Daoy (cell line): ENCODE measurements at places on chromosomes 13 and 19.

DNA sequence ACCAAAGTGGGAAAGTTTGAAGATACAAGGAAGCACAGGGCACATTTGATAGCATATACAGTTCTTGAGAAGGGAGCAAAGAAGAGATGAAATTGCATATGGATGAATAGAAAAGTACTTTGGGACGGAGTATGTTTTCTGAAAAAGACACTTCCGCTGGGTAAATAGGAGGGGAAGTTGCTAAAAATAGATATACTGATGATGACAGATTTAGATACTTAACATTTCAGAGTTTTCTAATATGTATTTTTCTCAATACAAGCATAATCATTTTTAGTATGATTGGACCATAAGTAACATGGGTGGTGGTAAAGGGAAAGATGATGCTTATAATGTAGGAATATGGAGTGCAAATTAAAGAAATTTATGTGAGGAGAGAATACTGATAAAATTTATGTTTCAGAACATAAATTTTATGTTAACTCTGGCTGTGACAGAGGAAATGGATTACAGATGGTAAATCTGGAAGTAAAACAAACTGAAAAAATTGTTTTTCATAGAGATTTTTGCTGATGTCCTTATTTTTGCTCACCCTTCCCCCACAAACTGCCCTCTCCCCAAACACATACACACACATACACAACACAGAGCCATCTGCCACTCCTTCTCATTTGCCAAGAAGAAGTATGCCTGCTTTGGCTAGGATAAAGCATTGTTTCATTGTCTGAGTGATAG, 583.9 kb upstream of the MIR17HG start:
- no peak for DNase-seq

DNA sequence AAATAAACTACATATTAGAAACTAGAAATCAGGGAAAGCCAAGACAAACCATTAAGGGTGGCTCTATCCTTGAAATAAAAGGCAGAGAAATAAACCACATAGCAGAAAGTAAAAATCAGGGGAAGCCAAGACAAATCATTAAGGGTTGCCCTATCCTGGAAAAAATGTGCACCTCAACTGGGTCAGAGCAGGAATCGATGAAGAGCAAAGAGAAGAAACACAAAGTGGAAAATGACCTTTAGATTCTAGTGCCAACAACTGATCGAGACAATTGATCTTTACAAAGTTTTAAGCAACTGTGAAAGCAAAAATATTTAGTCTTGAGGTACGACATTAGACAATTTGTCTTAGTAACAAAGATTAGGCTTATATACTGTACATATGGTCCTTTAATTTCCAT, 26.6 kb downstream of the KLF12 start:
- no peak for DNase-seq

GRCh38 chr13:77860507-77860981, 58.1 kb downstream of the EDNRB start:
- DNase-seq: no peak

- DNase-seq: no peak
These were observed 98.3 kb upstream of the UQCRFS1 start for GRCh38 chr19:29311191-29311790.

DNA sequence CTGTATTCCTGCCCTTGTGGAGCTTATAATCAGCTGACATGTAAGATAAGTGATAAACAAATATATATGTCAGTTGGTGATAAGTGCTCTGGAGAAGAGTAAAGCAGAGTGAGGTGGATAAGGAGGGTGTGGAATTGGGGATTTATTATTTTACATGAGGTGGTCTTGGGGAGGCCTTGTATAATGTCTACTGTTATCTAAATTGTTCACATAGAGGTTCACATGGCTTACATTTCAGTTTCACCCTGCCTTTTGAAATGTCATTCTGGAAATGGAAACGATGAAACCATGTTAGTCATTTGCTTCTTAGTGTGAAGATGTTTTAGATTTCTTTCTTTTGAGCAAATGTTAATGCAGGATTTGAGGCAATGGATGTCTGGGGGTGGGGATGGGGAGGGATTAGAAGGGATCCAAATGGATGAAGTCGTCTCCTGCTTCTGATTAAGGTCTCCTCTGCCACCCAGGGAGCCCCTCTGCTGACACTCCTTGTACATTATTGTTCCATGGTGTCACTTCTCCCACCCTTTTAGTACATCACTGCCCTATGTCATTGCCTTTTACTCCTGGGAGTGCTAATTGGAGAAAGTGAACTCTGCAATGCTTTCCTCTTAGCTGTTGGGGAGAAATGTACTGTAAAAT, 14.0 kb downstream of the B3GLCT start:
- DNase-seq: no peak

DNA sequence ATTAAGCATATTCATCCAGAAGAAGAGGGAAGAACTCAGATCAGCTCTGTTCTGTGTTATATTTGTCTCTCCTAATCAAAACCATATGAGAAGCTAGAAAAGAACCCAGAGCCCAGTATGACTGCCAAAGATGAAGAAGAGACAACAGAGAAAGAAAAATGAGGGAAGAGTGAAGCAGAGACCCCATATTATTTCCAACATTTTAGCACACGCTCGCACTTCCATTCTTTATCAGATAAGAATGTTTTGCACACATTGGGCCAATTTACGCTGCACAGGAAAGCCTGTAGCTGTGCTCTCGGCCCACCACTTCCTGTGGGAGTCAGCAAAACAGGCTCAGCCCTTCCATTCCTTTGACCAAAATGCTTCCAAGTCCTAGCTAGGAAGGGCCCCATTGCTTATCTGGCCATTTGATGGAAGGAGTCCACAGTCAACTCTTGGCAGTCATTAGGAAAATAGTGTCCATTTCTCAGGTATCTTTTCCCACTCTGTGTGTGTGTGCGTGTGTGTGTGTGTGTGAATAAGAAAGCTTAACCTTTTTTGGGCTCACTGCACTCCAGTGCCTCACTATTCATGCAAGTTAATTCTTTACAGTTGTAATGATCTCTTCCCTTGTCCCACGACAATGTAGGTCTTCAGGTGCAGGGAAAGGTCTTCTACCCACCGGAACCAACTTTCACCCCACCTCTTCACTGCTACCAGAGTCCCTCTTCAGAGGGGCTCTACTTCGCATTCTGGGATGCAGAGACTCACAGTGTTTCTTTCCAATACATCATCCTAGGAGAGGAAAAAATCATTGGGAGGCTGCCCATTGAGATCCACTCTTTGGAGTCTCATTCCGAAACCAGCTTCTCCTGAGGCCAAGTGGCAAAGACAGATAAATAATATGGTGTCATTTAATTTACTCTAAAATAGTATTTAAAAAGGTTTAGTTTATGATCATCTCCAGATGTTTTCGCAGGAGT, 237.5 kb downstream of the COG6 start:
- no peak for DNase-seq

- DNase-seq: no peak
These were observed 4.3 kb upstream of the ZDHHC20 start for GRCh38 chr13:21463424-21463823.

- no peak for DNase-seq
These were observed 70.5 kb downstream of the IRS2 start for GRCh38 chr13:109715902-109716301.

DNA sequence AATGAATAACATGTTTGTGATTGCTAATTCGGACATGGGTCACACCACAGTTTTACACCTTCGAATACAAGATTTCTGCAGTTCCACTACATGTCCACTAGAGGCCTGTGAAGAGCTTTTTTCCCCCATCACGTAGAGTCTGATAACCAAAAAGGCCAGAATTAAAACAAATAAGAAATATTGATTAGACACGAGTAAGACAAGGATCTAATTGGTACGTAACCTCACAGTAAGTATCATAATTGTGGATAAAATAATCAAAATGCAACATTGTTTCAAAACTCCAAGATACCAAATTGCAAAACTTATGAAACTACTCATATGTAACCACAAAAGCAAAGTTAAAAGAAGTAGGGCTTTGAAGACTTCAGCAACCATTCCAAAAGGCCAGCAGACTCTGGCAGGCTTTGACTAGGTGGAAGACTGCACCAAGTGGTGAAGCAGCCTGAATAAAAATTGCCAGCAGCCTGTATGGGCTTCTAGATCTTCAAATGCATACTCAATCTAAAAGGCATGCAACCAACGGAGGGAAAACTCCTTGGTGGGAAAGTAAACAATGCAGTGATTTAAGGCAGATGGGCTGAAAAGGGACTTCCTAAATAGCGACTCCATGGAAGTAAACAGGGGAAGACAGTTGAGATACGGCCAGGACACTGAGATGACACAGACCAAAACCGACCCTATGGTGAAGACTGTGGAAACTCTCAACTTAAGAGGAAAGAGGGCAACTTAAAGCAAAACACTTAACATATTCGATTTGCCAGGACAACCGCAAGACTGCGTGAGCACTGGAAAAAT, 56.7 kb downstream of the STARD13 start:
- peak; percentile 44 for DNase-seq

- peak; percentile 46 for DNase-seq
These were observed 135.1 kb upstream of the FRY start for GRCh38 chr13:31896427-31896826.

- peak; percentile 70 for DNase-seq
These were observed 7.1 kb downstream of the LIPE start for GRCh38 chr19:42420055-42420544.

DNA sequence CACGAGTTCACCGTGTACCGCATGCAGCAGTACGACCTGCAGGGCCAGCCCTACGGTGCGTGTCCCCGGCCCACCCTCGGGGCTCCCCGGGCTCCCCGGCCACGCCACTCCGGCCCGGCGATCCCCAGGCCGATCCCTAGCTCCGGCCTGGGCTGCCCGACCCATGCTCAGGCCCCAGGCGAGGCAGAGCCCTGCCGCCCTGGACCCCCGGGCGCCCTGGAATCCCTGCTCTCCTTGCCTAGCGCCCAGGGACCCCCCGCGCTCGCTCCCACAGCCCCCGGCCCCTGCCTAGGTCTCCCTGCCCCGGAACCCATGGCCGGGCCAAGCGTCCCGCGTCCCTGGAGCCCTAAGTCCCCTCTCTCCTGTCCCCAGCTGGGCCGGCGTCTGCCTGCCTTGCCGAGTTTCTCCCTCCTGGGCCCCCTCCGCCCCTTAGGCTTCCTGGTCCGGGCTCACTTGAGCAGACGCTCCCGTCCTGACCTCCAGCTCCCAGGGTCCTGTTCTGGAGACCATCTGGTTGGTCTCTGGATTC, 494 bp downstream of the NCLN start:
- DNase-seq: no peak

DNA sequence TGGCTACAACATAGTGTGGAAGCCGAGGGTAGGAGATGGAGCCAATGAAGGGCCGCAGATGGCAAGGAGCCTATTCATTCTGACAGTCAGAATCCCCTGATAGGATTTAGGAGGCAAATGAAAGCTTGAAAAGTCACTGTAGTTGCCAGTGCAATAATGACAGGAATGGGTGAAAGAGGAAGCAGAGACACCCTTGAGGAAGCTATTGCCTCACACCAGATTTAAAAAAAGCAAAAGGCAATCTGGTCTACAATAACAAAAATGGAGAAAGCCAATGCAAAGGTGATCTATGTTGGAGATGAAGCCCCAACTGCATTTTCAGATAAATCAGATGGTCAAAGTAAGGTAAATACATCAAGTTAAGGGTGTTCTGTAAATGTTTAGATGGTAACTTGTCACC, 158.5 kb downstream of the TUBA3C start:
- no peak for DNase-seq

DNA sequence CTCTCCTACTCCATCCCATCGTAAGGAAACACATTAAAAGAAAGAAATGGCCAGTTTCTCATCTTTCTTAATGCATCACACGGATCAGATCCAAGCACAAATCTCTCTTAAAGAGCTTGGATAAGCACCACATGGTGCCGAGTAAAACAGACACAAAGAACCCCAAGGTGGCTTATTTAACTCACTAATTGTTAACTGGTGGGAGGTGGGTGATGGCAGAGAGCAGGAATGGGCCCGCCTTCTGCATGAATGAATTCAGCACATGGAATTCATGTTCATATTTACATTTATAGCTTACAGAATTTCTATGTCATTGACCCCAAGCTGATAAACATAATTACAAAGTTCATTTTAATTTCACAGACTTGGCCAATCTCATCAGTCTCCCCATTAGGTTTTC, 89.9 kb downstream of the MZT1 start:
- DNase-seq: no peak

- DNase-seq: peak; percentile 70
These were observed 82.3 kb upstream of the C1QTNF9B start for GRCh38 chr13:23979361-23980159.

DNA sequence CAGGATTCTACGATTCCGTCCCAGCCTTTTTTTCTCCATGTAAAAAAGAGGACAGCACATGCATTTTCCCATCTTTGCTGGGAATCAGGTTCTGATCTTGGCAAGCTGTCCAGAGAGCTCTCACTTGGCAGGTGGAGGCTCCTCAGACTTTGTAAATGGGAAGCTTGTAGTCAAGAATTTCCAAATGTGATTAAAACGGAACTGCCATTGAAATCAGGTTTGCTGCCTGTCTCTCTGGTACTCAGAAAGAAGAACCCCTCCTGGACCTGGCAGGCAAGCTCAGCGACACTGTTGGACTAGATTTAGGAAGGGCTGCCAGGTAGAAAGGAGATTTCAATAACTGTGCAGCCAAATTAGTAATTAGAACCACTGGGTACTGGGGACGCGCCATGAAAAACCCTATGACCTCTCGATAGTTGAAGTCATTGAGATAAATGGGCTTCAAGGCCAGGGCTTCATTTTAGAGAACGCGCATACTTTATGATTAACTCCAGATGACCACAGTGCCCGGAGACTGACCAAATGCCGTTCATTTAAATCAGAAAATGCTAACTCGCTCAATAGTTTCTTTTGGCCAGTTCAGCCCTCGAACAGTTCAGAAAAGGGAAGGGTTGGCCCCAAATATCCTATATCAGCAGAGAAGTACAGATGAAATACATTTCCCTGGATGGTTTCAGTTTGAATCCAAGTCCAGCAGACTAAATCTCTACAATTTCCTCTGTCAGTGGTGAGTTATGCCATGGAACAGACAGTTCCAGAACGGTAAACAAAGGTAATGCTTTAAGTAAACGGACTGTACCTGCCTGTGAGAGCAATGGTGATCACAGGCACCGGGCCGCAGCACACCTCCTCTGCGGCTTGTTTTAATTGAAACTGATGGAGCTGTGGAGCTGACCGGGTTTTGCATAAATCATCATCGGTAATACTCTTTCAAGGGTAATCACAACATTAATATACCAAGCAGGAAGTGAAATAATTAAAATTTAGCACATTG, 517.4 kb downstream of the RFC3 start:
- DNase-seq: no peak

GRCh38 chr19:47663911-47664771, 49.1 kb upstream of the EHD2 start:
- peak; percentile 88 for DNase-seq

- DNase-seq: no peak
These were observed at the start of gene GRIK5 for GRCh38 chr19:42069619-42070351. Gene GRIK5 (minus strand): TSS chr19:42070206. CDS start chr19:42065770, 4,436 bp downstream.
